ENCODE measurements at places on chromosomes 11 and 22. TPM values are rescaled to one million over a fixed set of nuclear protein-coding genes. Genes with fewer than 3 reads are reported as not detected.
A peak's percentile ranks its signal among the peaks of the same experiment; 100 is the strongest.

Gene MS4A6E
- not detected for total RNA-seq

Gene TIMM10
- total RNA-seq = 96.8 TPM

Gene KCNK4
- total RNA-seq = not detected

DNA sequence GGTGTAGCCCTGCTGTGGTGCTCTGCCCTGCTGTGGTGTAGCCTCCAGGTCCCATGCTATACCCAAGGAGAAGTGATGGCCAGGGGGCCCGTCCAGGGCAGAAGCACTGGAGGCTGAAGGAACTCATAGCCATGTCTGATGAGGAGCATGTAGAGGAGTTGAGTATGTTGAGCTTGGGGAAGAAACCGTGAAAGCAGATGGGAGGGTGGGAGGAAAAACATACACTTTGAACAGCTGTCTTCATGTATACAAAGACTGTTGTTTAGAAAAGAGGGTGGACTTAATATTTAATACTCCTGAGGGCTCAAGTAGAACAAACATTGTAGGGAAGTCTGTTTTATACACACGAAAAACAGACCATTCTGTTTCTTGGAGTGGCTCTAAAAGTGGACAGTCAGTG, 26.6 kb upstream of the TTC12 start:
- no peak overlapping the region for H3K4me3 ChIP-seq
- no peaks in the 10 kb centered on the region for H3K36me3 ChIP-seq
- peaks cover 11% of the 10 kb centered on the region for H3K27me3 ChIP-seq
- H3K4me1 ChIP-seq = peaks cover 6% of the 10 kb centered on the region
- DNase-seq = peak; percentile 6

Gene CCDC81
- total RNA-seq = 5.6 TPM

Gene SYCE3
- not detected for total RNA-seq

- peak; percentile 56 for DNase-seq
- peak overlapping the region; percentile 10 for H3K27ac ChIP-seq
- no peaks in the 10 kb centered on the region for H3K27me3 ChIP-seq
- H3K36me3 ChIP-seq = no peaks in the 10 kb centered on the region
- H3K4me3 ChIP-seq = no peak overlapping the region
- peaks cover 14% of the 10 kb centered on the region for H3K4me1 ChIP-seq
These were observed 113.5 kb downstream of the SLC1A2 start for GRCh38 chr11:35305670-35306382.

DNA sequence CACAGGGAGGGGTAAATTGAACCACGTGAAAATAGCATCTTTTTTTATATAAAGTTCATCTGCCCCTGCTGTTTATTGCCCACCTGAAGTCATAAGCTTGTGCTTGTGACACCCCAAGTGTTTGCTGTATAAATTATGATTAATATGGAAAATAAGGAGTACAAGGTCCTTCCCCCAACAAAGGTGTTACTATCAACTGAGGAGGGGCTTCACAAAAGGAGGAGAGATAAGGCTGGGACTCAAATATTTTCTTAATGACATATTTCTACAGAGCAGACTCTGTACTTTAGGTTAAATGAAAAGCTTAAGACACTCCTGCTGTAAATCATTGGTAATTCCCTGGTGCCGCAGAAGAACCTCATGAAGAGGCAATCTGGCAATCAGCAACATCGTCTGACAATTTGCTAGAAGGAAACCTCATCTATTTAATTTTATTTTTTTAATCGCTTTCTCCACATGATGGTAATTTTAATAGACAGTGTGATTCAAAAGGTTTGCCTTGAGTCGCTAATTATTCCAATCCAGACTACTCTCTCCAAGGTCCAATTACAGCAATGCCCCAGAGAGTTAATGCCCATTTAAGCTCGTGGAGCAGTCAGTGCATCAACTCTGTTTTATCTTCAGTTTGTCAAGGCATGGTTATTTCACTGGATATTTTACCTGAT, 1432.4 kb downstream of the FAM181B start:
- no peak for DNase-seq
- no peaks in the 10 kb centered on the region for H3K36me3 ChIP-seq
- H3K4me3 ChIP-seq = no peak overlapping the region
- H3K27ac ChIP-seq = no peak overlapping the region
- no peaks in the 10 kb centered on the region for H3K27me3 ChIP-seq

- peaks cover 33% of the 10 kb centered on the region for H3K4me1 ChIP-seq
- H3K27me3 ChIP-seq = no peaks in the 10 kb centered on the region
- H3K36me3 ChIP-seq = 0 out of 2 replicates have a peak, but pooled peaks cover 3% of the 10 kb centered on the region
These were observed 177.3 kb downstream of the DBX1 start for GRCh38 chr11:19982774-19983495.

Gene SPI1
- not detected for total RNA-seq

GRCh38 chr11:75063741-75064314, 32.8 kb downstream of the OR2AT4 start:
- no peaks in the 10 kb centered on the region for H3K4me1 ChIP-seq
- no peak overlapping the region for H3K4me3 ChIP-seq
- peaks cover 23% of the 10 kb centered on the region for H3K27me3 ChIP-seq
- H3K27ac ChIP-seq = no peak overlapping the region
- no peaks in the 10 kb centered on the region for H3K36me3 ChIP-seq

Data from IMR-90 (cell line).